ENCODE measurements at places on chromosomes 12 and 14.

- no peak for DNase-seq
Observed at GRCh38 chr14:101889366-101889765, 75.0 kb upstream of the DYNC1H1 start.

DNA sequence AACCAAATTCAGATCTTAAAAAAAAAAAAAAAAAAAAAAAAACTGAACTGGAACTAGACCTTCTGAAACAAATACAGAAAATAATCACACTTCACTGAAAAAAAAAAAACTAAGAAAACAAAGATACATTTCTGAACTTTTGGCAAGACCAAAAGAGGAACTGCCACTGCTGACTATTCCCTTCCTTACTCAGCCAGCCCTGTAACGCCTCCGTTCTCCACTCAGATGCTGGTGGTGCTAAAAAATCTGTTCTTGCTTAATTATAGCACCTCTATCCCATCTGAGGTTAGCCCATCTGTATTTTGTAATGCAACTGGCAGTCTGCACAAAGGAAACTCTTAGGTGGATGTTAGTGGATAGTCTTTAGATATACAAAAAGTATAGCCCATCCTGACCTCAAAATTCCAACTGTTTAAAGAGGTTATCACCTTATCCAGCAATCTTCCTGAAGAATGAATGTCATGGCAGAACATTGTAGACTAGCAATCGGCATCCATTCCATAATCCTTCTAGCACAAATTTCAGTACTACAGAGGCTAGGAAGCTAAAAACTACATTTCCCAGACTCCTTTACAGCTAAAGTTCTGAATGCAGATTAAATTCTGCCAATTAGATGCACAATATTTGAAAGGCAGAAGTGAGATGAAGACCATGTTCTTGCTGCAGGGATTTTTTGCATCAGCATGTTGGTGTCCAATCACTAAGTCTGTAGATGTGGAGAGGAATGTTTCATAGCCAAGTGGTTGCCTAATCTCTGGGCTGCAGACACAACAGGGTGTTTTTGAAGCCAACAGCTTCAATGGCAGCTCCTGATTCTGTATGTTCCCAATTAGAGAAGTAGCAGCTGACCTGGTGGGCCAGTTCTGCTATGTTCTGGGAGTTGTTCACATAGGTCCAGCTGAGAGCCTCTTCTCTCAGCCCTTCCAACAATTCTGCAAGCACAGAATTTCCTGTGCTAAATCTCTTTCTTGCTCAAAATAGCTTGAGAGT, 5.7 kb downstream of the MAP3K9 start:
- peak; percentile 17 for DNase-seq

- no peak for DNase-seq
Observed at GRCh38 chr14:90593254-90594040, 196.6 kb downstream of the CALM1 start.

- peak; percentile 81 for DNase-seq
Observed at GRCh38 chr14:64979336-64980074, 7.2 kb upstream of the FNTB start.

GRCh38 chr12:24911271-24911791, 37.6 kb downstream of the BCAT1 start:
- peak; percentile 74 for DNase-seq

- no peak for DNase-seq
Observed at GRCh38 chr12:79233341-79233781, 368.8 kb downstream of the SYT1 start.

DNA sequence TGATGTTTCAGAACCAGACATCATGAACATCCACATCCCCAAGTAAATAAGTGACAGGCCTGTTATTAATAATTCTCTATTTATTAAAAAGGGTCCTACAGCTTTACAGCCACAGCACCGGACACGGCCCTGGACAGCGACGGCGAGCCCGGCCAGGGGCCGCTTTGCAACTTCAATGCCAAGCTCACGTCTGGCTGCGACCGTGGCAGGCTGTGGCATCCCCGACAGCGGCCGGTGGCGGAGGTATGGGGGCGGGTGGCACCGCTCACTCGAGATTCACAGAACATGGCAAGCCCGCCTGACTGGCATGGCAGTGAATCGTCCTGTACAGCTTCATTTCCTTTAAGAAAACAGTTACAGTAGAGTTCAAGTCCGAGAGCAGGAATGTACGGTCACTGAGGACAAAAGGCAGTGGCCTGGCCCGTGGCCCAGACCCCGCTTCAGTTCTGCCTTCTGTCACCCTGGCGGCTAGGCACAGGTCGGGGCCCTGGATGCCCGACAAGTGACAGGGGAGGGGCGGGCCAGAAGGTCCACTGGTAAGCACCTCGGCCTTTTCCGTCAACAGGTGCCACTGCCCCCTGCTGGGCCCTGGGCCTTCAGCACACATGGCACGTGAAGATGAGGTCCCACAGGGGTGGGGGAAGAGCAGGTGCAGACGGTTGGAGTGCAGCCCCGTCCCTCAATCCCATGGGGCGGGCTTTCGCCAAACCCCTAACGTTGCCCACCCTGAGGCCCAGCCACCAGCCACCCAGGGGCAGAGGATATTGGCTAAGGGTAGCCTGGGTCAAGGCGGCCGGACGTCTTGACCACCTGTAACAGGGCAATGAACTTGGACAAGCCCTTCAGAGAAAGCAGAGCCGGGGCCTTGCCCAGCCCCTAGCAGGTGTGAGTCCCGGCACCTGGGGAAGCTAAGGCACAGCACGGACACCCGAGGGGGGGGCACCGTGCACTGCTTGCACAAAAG, 30.3 kb downstream of the HIP1R start:
- peak; percentile 85 for DNase-seq

DNA sequence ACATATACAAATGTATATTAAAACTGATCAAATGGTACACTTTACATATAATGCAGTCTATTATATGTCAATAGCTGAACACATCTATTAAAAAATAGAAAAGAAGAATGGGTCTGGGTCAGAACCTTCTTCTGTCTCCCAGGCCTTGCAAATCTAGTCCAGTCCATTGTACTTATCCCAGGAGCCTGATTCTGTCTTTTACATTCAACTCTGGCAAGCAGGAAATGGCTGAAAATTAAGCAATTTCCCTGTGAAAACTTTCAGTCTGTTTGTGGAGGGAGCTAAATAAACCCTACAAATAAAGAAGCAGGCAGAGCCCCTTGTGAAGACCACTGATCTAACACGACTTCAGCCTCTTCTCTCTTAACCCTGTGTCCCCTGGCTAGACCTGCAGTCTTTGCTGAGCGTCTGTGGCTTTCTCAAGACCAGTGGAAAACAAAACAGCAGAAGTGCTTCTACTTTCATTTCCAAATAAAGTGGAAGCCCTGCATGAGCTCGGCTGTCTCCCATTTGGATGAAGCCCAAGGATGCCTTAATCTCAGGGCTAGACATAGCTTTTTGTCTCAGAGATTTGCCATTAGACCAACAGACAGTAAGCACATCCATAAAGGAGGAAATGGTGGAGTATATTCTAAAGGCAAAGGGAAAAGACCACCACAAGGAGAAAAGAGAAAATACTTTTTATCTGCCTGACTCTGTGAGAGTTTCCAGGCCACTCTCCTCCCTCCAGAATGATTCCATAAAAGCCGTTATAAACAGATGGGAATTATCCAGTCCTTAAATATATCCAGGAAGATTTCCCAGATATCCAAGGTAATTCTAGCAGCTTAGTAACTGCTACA, 48.2 kb downstream of the CRACR2A start:
- peak; percentile 18 for DNase-seq

- no peak for DNase-seq
Observed at GRCh38 chr14:91063119-91063518, 2.7 kb upstream of the RPS6KA5 start.

DNA sequence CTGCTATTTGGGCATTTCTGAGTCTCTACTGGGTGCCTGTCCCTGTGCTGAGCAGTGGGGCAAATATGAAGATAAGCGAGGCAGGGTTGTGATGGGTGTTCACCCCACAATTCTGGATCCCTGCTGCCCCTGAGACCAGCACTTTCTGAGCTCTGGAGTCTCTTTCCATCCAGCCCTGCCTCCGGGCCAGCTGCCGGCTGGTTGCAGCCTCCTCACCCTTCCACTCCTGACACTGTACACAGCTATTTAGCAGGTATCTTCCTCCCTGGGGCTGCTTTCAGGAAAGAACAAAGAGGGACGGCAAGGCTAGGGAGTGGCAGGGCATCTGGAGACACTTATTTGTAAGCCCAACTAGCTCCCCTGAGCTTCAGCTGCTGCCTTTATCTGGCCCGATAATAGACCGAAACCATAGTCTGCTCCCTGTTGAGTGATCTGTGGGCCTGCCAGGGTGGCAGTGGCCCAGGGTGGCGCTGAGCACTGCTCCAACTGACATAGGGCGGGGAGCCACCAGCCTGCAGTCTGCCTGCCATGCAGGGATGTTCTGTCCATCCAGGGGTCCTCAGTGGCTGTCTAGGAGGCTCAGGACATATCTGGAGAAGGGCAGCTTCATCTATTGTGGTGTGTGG, 7.6 kb upstream of the KRT80 start:
- DNase-seq: peak; percentile 82

- DNase-seq: peak; percentile 75
Observed at GRCh38 chr12:109710747-109711595, 2.7 kb upstream of the FAM222A start.

- peak; percentile 39 for DNase-seq
Observed at GRCh38 chr14:90785876-90786450, 30.3 kb downstream of the TTC7B start.

DNA sequence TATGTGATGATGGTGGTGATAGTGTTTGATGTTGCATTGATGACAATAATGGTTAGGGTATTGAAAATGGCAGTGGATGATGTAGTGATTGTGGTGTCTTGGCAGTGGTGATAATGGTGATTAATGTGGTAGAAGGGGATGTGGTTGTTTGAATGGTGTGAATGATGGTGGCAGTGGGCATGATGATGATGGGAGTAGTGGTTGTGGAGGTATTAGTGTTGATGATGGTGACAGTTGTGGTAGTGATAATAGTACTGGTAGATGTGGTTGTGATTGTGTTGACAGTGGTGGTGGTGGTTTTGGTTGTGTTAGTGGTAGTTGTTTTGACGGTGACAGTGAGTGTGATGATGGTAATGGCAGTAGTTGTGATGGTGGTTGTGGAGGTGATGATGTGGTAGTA, 1049.0 kb downstream of the VRK1 start:
- no peak for DNase-seq

GRCh38 chr12:116136340-116136739, 141.2 kb downstream of the MED13L start:
- DNase-seq: no peak

- no peak for DNase-seq
Observed at GRCh38 chr14:68573126-68573525, 219.7 kb downstream of the ZFP36L1 start.

DNA sequence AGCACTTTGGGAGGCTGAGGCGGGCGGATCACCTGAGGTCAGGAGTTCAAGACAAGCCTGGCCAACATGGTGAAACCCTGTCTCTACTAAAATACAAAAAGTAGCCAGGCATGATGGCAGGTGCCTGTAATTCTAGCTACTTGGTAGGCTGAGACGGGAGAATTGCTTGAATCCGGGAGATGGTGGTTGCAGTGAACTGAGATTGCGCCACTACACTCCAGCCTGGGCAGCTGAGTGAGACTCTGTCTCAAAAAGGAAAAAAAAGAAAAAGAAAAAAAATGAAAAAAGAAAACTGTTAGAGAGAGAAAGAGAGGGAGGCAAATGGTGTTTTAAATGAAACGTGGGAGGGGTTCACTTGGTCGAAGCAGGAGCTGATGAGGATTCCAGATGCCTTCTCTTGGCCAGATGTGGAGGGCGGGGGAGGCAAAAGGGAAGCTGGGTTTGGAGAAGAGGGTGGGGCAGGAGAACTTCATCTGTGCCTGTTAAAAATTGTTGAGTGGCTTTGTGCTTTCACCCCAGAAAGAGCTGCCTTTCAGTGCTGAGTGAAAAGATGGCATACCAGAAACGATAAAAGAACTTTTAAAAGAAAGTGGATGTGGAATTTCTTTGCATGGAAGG, 1.1 kb downstream of the EMP1 start:
- DNase-seq: no peak

DNA sequence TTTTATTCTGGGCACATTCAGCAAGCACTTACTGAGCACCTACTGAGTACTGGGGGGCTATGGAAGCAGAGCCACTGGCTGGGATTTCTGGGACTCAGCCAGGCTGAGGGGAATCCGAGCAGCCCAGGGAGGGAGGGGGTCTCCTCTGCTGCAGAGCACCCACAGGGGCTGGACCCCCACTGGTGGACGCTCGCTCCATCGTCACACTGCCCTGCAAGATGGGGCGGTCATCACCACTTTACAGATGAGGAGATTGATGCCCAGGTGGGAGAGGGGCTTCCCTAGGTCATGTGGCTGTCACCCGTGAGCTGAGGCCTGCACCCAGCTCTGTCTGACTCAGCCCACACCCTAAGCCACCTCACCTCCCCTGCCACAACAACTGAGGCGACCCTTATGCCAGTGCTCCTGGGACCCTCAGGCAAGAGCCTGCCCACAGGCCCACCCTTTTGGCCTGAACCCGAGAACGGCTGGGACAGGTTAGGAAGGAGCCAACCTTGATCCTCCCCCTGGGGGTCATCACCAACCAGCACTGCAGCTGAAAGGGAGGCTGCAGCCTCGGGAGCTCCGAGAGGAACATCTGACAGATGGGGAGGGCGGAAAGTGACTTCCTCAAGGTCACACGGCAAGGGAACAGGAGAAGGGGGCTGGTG, 74.4 kb downstream of the SERPINA3 start:
- peak; percentile 45 for DNase-seq

DNA sequence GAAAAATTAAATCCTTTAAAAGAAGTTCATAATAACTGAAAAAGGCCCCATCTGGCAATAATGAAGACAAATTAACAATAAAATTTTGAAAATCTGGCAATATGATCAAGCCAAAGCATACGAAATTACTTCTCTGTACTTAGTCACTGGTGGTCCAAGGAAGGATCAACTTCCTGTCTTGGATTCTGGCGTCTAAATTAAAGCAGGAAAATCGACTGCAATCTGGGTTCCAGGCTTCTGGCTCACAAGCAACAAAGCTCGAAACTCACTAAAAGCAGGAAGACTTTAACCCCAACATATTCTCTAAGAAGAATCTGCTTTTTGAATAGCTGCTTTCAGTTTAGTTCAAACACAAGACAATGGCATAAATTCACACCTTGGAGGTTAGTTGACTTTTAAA, 49.7 kb downstream of the LRIG3 start:
- no peak for DNase-seq

DNA sequence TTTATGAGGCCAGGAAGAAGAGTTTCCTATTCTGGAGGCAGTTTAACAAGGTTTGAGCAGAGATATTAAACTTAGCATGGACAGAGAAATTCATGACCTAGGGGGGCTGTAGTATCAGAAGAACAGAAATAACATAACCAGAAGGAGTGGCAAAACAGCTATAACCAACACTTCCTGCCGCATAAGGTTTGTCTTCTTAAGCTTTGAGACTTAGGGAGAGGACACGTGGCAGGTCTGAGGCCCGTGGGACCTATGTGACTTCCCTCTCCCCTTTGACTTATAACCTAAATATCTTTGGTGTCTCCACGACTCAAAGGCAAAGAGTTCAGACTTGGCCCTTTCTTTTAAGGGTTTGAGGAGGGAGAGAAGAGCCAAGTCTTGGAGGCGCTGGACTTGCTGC, 119.1 kb upstream of the PZP start:
- DNase-seq: no peak

Data from islet precursor cell (in vitro differentiated cells).